Immature natural killer cell (primary cell): ENCODE measurements at places on chromosomes 6 and 20. TPM values are rescaled to one million over a fixed set of nuclear protein-coding genes. Genes with fewer than 3 reads are reported as not detected.
A peak's percentile ranks its signal among the peaks of the same experiment; 100 is the strongest.

The RCAN2 gene
- polyA plus RNA-seq: not detected

DNA sequence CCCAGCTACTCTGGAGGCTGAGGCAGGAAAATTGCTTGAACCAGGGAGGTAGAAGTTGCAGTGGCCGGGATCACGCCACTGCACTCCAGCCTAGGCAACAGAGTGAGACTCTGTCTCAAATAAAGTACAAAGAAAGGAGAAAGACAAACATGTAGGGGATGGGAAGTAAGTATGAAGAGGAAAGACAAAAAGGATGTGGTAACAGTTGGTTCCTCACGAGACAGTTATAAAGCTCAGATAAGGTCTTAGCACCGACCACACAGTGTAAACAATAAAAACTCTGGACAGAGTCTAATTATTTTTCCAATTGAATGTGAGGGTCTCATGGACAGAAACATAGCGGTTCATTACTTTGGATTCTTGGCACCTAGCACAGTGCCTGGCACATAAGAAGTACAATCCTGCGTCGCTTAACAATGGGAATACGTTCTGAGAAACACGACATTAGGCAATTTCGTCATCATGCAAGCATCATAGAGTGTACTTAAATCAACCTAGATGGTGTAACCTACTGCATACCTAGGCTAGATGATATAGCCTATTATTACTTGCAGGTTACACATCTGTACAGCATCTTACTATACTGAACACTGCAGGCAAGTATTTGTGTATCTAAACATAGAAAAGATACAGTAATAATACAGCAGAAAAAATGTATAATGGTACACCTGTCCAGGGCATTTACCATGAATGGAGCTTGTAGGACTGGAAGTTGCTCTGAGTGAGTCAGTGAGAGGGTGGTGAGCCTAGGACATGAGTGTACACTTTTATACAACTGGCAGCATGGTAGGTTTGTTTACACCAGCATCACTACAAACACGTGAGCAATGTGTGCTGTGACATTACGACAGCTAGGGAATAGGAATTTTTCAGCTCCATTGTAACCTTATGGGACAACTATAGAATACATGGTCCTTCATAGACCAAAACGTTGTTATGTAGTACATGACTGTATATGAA, 38.2 kb downstream of the MBOAT1 start:
- peak overlapping the region; percentile 55 for H3K4me3 ChIP-seq
- H3K27me3 ChIP-seq: peaks cover 5% of the 10 kb centered on the region
- DNase-seq: no peak
- peak overlapping the region; percentile 29 for H3K27ac ChIP-seq

GRCh38 chr6:18062733-18063132, 59.7 kb downstream of the NHLRC1 start:
- no peaks in the 10 kb centered on the region for H3K4me1 ChIP-seq
- H3K4me3 ChIP-seq: no peak overlapping the region
- no peak overlapping the region for H3K27ac ChIP-seq
- DNase-seq: no peak

GRCh38 chr20:4728120-4728760, 6.5 kb downstream of the PRND start:
- no peaks in the 10 kb centered on the region for H3K36me3 ChIP-seq
- peaks cover 11% of the 10 kb centered on the region for H3K4me1 ChIP-seq
- DNase-seq: no peak
- H3K27ac ChIP-seq: no peak overlapping the region
- H3K4me3 ChIP-seq: no peak overlapping the region

The ID4 gene
- not detected for polyA plus RNA-seq

DNA sequence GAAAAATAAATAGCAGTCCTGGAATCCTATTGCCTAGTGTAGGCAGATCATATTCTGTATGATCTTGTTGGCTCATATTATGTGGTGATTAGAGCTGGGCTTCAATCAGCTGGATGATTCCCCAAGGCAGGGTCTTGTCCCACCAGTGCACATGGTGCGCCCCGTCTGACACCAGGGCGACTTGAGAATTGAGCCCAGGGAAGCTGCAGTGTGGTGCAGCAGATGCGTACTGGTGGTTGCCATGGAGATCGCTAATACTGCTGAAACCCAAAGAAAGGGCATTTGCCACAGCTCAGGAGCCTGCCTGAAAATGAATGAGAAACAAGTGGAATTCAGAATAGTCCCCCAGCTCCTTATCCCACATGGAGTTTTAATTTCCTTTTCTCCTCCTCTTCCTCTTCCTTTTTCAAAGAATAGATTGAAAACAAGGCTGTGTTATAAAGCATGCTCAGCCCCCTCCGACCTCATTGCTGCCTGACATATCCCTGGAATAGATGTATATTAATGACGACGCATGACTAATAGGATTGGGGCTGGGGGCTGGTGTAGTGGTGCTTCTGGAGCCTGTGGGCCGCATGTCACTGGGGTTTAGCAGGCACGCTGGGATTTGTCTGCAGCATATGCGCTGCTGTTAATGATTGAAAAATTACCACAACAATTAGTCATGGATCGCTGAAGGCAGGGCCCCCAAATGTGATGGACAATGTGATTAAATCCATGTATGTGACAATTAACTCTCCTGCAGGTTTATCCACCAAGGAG, 210.5 kb downstream of the FARS2 start:
- peak; percentile 4 for DNase-seq
- H3K27me3 ChIP-seq: no peaks in the 10 kb centered on the region
- peaks cover 7% of the 10 kb centered on the region for H3K4me1 ChIP-seq
- H3K4me3 ChIP-seq: no peak overlapping the region

DNA sequence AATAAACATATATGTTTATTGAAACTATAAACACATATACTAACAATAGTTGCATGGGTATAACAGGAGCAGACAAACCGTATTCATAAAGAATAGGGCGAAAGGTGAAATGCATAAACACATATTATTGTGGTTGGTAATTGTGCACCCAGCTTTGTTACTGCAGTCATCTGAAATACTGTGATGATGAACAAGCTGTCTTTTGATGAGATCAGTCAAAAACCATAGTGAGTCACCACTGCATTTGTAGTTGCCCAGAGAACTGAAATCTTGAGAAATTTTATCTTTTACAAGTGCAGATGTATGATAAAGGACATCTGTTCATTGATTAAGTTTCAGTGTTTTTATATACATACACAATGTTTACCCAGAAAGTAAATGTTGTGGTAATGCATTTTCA, 133.7 kb downstream of the MYO6 start:
- no peak for DNase-seq
- H3K4me1 ChIP-seq: no peaks in the 10 kb centered on the region
- no peak overlapping the region for H3K4me3 ChIP-seq
- H3K27ac ChIP-seq: no peak overlapping the region

DNA sequence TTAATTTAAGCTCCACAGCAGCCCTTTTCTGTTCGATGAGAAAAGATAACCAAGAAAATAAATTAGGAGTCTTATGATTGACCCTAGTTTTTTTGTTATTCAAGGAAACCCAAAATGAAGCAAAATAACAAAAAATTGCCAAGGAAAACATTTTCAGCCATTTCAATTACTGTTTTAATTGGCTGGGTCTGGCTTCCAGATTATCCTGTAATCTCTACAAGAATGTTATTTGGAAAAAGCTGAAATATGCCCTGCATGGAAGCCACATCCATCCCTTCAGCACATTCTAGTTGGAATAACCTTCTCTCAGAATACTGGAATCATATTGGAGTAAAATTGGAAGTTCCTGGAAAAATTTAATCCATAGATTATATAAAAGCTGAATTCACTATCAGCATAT, 191.1 kb upstream of the CCN2 start:
- H3K4me3 ChIP-seq: no peak overlapping the region
- no peak overlapping the region for H3K27ac ChIP-seq
- H3K36me3 ChIP-seq: no peaks in the 10 kb centered on the region
- DNase-seq: no peak
